ENCODE measurements at places on chromosomes 5 and 9. TPM values are rescaled to one million over a fixed set of nuclear protein-coding genes. Genes with fewer than 3 reads are reported as not detected.

- no peak for DNase-seq
These were observed 244.4 kb upstream of the ADRA1B start for GRCh38 chr5:159671886-159672285.

GRCh38 chr9:135373820-135374219 is 105.8 kb upstream of the PPP1R26 start:
- DNase-seq, result no peak

GRCh38 chr9:113577525-113578261 is 114.2 kb downstream of the RGS3 start:
- DNase-seq, result no peak

STPG3 gene
- total RNA-seq, result not detected

TRIM36 gene
- 12.6 TPM for total RNA-seq

EPB41L4B gene
- total RNA-seq, result 8.1 TPM

TAF11L3 gene
- total RNA-seq, result not detected
